Caco-2 (cell line): ENCODE measurements at places on chromosomes 7 and 10. TPM values are rescaled to one million over a fixed set of nuclear protein-coding genes. Genes with fewer than 3 reads are reported as not detected.

The ELN gene
- total RNA-seq = not detected in 2 replicates

The CISD1 gene
- 98.3 and 99.3 TPM in 2 replicates for total RNA-seq

The WAPL gene
- total RNA-seq = 48.4 and 49.2 TPM in 2 replicates

The TRPV5 gene
- not detected in 2 replicates for total RNA-seq

The ZNF485 gene
- total RNA-seq = 7.3 and 8.6 TPM in 2 replicates

The LRRTM3 gene
- total RNA-seq = not detected in 2 replicates

The PDZD7 gene
- 1.4 and 1.5 TPM in 2 replicates for total RNA-seq

The SHH gene
- total RNA-seq = 4.7 and 6.2 TPM in 2 replicates

The SEC31B gene
- total RNA-seq = 5.1 and 7.0 TPM in 2 replicates

The CCL24 gene
- total RNA-seq = not detected in 2 replicates

The SYT15B gene
- total RNA-seq = 0.11 TPM in 1 of 2 replicates, not detected in the other

The FAM221A gene
- 13.2 and 19.1 TPM in 2 replicates for total RNA-seq

The CCDC71L gene
- total RNA-seq = 4.2 and 4.9 TPM in 2 replicates

The MCM10 gene
- 55.0 and 62.6 TPM in 2 replicates for total RNA-seq

The DUSP5 gene
- total RNA-seq = 15.0 and 18.4 TPM in 2 replicates

The CHN2 gene
- 16.5 and 18.8 TPM in 2 replicates for total RNA-seq

The LRRN3 gene
- 0.68 and 0.77 TPM in 2 replicates for total RNA-seq

The GFRA1 gene
- total RNA-seq = not detected in 2 replicates

The CRPPA gene
- total RNA-seq = 7.3 and 7.9 TPM in 2 replicates

The CALHM1 gene
- total RNA-seq = not detected in 2 replicates

The OPN4 gene
- total RNA-seq = not detected in 2 replicates

The ZNF862 gene
- 3.1 and 3.5 TPM in 2 replicates for total RNA-seq

The SPAM1 gene
- total RNA-seq = not detected in 2 replicates

The TTYH3 gene
- 57.3 and 58.6 TPM in 2 replicates for total RNA-seq

The KIF11 gene
- 37.7 TPM in 2 replicates for total RNA-seq

The SLC13A4 gene
- not detected in 2 replicates for total RNA-seq

The ANXA8 gene
- 14.1 and 20.9 TPM in 2 replicates for total RNA-seq

The TMEM270 gene
- not detected in 2 replicates for total RNA-seq

The SFTPA1 gene
- total RNA-seq = not detected in 2 replicates

The DDC gene
- total RNA-seq = 75.9 and 87.0 TPM in 2 replicates

The PIP gene
- total RNA-seq = not detected in 2 replicates
